ENCODE measurements at places on chromosomes 4 and X.

- DNase-seq, result no peak
Measured at GRCh38 chr4:30754021-30754420, 33.9 kb downstream of the PCDH7 start.

- peak; percentile 22 for DNase-seq
Measured at GRCh38 chr4:45350438-45350837, 624.1 kb upstream of the GNPDA2 start.

DNA sequence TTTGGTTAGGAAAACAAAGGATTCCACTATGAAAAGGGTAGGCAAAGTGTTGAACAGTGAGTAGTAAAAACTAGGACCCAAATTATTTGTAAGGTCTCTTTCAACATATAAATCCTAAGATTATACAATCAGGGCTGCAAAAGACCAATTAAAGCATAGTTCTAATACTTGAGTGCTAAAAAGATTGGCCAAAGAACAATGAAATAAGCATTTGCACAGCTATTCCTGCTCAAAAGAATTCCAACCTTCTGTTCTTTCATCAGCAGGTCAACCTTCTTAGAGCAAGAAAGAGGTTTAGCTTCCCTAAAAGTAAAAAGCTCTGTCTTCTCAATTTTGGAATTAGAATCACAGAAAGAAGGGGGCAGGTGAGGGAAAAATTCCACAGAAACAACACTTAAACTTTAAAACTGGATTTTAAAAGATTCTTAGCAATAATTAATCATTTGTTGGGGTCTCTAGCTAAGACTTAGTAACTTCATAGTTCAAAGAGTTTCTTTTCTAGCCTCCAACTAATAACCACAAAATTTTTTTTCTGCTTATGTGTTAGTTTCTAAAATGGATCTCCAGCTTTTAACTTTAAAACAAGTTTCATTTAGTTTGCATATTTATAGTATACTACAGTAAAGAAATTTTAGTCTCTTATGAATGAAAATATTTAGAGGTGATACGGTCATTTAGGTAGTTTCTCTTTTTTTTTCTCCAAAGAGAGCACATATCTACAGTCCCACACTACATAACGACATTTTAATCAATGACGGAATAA is 16.3 kb downstream of the TSPAN5 start:
- DNase-seq, result no peak

DNA sequence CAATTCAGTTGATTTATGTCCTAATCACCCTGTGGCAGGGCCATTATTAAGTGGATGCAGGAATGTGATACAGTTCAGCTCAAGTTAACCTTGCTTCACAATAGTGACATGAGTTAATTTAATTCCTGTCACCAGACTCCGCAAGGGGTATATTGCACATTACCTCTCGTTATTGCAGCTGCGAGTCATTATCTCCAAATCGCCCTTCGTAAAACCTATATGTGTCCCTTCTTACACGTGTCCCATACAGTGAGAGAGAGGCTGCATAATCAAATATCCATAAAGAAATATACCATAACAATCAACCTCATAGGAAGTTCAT is 369.9 kb upstream of the ANXA10 start:
- DNase-seq, result no peak

- no peak for DNase-seq
Measured at GRCh38 chrX:94366616-94367015, 692.6 kb downstream of the FAM133A start.

GRCh38 chrX:152824841-152825374 is 5.6 kb downstream of the CETN2 start:
- DNase-seq, result no peak

DNA sequence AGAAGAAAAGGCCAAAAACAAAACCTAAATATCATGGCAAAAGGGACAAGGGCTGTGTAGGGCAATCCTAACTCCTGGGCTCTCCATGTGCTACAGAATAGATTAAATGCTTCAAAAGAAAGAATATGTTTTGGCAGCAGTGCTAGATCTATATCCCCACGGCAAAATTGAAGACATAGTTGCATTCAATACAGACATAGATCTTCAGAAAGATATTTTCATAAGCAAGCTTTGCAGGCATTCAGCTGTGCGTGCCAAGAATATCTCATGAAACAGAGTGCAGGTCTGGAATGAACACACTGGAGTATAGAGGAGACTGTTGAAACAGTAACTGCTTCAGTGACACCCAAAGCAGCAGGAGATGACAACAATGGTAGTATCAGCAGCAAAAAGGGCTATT is 1476.9 kb downstream of the ARAP2 start:
- DNase-seq, result no peak

DNA sequence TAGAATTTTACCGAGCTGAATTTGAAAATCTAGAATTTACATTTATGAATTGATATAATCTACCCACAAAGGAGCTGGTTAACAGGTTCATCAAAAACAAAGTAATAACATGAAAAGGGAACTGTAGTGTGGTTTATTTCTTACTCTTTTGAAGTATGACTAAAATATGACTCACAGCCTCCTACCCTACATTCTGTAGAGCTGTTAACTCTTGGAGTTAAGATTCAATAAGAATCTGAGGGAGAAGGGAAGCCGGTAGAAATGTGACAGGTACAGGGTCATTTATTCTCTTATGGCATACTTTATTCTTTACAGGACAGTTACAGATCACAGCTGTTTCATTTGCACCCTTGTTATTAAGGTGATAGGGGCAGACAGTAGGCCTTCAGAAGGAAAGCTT is 132.2 kb upstream of the FAM47B start:
- DNase-seq, result peak; percentile 2

DNA sequence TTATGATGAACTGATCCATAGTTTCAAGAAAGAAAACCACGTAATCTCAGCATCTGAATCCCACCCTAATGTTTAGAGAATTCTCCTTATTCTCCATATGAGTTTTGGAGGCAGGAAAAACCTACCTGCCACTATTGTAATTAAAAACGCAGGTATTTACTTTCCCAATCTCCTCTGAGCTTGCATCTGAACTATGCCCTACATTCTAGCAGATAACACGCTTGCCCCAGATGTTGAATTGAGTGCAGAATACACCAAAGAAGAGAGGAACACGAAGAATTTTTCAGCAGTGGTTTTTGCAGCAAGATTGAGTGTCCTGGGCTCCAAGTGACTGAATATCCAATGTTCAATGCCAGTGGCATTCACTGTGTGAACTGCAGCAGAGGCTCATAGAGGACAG is 182.4 kb downstream of the COX18 start:
- DNase-seq, result no peak

GRCh38 chrX:87475793-87476192 is 41.8 kb upstream of the KLHL4 start:
- DNase-seq, result no peak

DNA sequence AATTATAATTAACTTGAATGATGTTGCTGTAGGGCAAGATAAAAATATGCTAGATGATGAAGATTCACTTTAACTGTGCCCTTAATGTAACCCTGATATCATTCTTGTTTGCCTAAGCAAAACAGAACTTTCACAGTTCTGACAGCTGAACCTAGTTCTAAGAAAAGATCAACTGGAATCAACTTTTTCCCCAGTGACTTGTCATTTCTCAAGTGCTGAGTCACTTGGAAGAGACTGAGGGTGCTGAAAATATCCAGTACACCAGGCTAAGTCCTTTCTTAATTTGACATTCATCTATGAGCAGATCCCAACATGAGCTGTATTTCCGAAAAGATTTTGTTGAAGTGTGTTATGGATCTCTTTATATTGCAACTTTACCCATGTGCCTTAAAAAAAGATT is 140.4 kb downstream of the MID1IP1 start:
- DNase-seq, result no peak

GRCh38 chrX:109656774-109657173 is 31.8 kb upstream of the KCNE5 start:
- no peak for DNase-seq

- DNase-seq, result no peak
Measured at GRCh38 chr4:109022961-109023360, 260.1 kb upstream of the ETNPPL start.

DNA sequence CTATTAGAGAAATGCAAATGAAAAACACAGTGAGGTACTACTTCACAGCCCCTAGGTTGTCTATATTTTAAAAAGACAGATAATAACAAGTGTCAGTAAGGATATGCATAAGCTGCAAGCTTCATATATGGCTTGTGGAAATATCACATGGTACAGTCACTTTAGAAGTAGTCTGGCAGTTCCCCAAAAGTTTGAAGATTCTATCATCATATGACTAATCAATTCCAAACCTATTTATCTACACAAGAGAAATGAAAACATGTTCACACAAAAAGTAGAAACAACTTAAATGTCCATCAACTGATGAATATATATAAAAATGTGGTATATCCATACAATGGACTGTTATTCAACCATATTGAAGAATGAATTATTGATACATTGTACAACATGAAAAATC is 185.8 kb upstream of the STK26 start:
- no peak for DNase-seq

- peak; percentile 77 for DNase-seq
Measured at GRCh38 chrX:53481816-53482465, 47.8 kb upstream of the HSD17B10 start.

DNA sequence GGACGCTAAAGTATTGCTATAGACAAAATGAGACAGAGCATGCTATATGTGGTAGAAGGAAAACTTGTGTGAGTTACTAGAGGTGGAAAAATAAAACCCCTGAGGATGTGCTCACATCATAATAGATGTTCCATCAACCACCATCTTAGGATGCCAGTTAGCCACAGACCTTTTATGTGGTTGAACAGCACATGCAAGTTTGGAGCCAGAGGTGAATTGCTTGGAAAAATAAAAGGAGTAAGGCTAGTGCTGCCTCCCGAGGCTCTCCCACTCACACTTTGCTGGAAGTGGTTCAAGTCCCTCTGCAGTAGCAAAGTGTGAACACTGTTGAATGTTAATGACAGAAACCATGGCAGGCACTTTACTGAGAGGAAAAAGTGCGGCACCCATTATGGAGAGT is 39.4 kb upstream of the PPARGC1A start:
- DNase-seq, result no peak

DNA sequence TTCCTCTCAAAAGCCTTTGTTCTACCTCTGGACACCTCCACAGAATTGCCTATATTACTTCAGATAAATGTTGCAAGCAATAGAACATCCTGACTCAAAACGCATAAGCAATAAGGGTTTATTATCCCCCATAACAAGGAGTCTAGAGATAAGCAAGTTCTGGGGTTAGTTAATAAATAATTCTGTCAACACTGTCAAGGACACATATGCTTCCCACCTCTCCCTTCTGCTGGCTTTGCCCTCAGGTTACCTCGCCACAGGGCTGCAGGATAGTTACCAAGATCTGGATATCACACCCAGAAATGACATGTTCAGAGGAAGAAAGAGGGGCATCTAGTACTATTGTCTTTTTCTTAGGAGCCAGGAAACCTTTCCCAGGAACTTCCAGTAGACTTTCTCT is 14.0 kb upstream of the DUSP21 start:
- no peak for DNase-seq

DNA sequence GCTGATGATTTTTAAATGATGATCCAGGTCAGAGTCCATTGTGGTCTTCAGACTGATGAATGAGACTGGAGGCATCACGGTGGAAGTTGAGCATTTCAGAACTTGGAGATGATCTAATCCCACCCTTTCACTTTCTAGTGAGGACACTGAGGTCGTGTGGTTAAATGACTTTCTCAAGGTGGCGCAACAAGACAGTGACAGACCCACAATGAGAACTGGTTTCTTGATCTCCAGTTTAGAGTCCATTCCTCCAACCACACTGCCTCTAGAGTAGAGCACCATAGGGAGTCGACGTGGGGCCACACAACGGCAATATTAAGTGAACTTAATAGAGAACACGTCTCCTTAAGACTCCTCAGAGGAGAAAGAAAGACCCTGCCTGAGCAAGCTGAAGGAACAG is 381.0 kb downstream of the UNC5C start:
- DNase-seq, result peak; percentile 24

- DNase-seq, result no peak
Measured at GRCh38 chr4:11894977-11895376, 466.3 kb upstream of the HS3ST1 start.

DNA sequence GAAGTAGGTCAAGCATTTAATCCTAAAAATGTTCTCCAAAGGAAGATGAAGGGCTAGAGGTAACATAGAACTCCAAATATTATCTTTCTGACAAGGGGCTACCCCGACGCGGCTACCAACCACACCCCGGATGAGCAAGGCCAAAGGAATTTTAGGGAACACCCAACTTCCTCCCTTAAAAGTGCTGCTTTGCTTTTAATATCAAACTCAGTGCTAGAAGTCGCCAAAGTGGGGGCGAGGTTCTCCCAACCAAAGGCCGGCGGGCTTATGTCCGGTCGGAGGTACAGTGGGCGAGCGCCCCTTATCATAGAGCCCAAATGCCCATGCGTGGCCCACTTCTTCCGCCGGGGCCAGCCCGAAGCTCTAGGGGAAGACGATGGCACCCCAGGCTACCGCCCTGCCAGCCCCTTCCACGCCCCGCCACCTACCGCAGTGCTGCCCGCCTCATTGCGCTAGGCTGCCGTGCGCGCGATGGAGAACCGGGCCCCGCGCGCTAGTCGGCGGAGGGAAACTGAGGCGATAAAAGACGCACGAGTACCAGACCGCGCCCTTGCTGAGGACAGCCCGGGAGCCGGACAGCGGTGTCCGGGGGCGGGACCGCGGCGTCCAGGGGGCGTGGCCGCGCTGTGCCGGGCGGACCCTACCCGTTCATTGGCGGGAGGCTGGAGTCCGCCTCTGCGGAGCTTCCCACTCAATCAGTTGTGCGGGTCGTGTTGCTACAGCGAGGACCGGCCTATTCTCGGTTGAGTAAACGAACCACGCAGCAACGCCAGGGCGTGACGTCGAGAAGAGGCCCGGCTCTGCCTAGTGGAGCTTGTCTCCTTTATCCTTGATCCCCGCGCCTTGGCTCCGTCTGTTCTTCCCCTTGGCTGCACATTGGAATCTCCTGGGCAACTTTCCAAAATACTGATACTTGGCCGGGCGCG is at the start of gene ACOT9:
ACOT9 (minus strand) TSS at position 580 of the 926 bp plus-strand sequence; CDS start at position 448, 132 bp downstream.
- peak; percentile 87 for DNase-seq

DNA sequence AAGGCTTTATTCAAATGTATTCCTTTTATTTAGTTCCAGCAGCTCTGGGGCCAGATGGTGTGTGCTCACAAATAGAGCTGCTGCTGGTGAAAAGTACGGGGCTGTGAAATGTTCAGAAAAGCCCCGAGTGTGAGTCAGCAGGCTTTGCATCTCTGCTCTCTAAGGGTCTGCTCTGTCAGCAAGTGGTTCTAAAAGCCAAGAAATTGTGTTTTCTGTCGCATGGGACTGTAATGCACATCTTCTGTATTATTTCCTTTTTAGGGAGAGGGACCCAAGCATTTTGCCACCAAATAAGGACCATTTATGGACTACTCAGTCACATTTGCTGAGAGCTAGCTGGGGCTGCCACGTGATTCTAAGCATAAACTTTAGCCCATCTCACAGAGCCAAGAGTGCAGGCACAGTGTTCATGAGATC is 82.9 kb upstream of the NHS start:
- no peak for DNase-seq

- peak; percentile 33 for DNase-seq
Measured at GRCh38 chrX:38882894-38883626, 81.8 kb downstream of the MID1IP1 start.

DNA sequence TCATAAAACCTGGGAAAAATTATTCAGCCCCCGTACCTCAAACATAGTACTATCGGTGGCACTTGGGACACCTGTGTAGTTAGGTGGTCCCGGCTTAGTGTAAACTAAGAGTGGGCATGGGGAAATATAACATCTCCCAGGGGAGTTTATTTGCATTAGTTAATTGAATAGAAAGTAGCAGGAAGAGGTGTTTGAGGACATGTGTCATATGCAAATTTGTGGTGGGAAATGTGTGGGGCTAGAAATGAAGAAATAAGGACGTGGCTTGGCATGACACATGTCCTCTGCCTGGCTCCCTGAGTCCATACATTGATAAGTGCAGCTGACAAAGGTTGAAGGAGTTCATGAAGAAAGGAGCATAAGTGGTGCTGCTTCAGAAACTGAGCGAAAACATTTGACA is 483.6 kb downstream of the SH2D1A start:
- DNase-seq, result peak; percentile 16

- DNase-seq, result no peak
Measured at GRCh38 chr4:140706665-140707064, 49.5 kb downstream of the TBC1D9 start.
